ENCODE measurements at places on chromosomes 12 and 14.

- no peak for DNase-seq
Measured at GRCh38 chr12:3810540-3810939, 57.6 kb upstream of the CRACR2A start.

DNA sequence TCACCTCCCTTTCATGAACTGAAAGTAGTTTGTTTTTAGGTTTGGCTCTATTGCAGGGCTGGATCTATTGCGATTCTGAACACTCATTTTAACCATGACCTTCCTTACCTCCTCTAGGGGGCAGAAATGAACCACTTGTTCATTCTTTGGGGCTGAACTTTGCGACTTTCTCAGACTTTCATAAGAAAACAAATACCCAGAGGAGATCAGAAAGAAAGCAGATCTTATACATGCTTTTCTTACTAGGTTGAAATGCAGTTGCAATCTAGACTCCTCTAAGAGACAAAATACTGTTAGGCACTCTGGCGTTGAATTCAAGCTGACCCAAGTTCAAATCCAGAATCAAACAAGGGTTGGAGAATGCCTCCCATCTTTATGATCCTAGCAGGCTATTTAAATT is 32.6 kb upstream of the PLEKHG3 start:
- DNase-seq, result no peak

DNA sequence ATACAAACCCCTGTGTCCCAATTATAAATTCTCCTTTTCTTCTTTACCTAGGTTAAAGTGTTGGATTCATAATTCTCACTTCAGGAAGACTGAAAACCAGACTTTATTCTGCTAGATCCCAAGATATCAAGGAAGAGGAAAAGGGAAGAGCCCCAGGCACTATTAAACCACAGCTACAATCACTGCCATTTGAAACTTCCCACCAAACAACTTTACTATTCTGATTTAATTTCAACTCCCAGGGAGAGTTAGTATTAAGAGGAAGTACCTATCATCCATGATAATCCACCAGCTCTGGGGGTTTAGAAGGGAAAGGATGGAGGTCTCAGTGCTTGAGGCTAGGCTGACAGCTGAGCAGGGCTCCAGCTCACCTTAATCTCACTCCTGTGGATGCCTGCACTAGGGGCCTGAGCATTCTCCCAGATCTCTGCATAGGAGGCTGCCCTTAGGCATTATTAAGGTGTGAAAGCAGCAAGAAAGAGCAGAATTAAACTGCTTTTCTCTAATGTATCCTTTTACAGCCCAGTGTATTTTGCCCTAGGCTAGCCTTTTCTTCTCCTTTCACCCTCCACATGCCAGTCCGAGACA is 52.9 kb downstream of the MYF5 start:
- DNase-seq, result no peak

DNA sequence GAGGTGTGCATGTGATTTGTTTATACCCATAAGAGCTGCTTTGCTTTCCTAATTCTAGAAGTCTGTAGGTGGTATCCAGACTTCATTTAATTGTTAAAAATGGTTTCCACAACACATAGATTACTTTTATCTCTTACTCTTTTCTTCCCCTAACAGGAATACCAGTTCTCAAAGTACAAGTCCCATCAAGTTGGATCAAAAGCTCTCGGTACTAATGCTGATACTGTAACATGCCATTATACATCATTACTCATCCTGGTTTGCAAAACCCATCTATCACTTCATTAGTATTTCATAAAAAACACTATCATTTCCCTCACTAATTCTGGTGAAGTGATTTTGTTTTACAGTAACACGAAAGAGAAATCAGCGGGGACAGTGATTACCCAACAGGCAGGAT is 94.3 kb downstream of the PPP2R5E start:
- DNase-seq, result no peak

- DNase-seq, result no peak
Measured at GRCh38 chr14:71665157-71665556, 267.1 kb upstream of the RGS6 start.

DNA sequence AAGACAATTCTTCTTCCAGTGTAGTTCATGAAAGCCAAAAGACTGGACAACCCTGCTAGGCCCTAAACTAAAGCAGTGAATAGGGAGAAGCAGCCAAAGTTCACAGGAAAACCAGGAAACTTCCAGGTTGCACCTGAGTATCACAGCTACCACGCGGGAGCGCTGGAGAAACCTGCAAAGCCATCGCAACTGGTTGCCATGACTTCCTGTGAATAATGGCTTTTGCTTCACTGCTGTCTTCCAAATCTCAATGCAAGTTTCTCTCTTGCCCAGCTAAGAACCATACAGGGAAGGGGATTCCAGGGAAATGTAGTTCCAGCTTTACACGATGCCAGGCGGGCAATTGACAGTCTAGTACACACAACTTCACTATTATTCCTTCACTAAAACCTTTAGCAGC is 114.1 kb downstream of the GXYLT1 start:
- no peak for DNase-seq

DNA sequence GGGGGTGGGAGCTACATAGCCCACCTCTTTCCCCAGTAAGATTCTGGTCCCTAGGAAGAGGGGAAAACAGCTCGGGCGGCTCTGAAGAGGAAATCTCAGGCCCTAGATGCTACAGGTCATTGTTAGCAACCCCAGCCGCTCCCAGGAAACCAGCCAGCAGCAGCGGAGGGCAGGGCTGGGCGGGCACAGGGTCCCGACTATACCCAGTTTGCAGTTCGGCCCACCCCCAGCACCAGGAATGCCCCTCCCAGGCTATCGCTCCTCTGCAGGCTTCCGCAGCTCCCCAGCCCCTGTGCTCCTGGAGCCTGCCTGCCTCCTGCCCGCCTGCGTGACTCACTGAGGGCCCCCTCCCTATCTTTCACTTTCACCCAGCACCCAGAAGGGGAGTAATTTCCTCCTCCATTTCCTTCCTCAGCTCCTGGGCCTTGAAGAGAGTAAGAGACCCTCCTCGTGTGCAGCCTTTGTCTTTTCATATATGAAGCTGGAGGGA is 27.2 kb upstream of the PNMA1 start:
- peak; percentile 67 for DNase-seq

DNA sequence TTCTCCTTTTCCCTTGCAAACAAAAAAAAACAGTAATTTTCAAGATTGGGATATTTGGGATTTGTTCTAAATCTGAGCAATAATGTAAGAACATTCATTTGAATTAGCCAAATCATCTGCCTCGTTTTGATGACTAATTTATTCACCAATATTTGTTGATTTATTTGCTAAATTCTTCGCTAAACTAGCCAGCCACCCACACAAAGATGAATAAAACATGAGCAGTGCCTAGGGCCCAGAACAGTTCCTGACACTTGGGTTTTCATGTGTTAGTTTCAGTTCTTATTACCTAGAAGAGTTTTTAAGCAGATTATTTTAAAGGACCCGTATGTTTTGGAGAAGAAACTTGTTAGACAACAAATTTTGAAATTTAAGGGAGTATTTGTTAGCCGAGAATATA is 1.4 kb downstream of the ETNK1 start:
- DNase-seq, result peak; percentile 10

- DNase-seq, result no peak
Measured at GRCh38 chr12:113889076-113889475, 77.0 kb downstream of the RBM19 start.

DNA sequence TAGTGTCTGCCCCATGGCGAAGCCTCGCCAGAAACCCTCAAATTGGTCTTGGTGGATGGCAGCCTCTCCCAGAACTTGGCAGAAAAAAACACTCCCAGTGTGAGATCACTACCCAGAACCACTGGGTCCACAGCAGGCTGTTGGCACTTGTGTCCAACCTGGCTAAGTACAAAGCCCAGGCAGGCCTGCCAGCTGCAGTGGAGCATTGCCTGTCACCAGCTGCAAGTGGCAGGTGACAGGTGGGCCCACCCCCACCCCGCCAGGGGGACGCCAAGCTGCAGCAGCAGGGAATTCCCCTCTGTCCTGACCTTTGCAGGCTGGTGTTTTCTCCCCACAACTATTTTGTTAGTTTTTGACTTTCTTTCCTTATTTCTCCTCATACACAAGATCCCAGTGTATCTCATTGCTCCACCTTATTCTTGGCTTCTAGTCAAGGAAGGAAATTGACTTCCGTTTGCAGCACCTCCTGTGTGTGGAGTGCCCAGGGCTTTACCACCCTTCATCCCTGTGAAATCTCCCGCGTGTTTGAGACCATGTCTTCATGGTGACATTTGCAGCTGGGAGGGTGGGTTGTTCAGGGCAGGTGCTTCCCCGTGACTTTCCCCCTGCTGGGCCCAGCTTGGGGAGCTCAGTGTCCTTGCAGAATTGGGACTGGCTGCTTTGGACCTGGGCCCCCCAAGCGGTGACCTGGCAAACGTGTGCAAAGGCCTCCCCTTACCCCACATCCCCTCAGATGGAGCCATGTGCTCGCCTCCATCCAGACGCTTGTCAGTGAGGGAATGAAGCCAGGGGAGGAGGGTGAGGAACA is 73.8 kb upstream of the RIN3 start:
- no peak for DNase-seq

DNA sequence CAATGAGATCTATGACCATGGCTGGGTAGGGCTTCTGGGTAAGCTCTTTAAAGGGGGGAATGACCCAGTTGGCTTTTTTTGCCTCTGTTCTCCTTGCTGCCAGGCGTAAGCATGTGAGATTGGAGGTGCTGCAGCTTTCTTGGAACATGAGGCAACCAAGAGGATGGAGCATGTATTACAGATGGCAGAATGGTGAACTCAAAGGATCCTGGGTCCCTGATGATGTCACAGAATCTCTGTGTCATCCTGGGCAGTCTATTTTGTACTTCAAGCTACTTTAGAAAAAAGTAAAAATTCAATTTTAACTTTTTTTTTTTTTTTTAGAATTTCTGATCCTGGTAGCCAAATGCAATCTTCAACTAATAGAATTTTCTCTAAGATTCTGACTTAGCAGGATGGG is 8.0 kb downstream of the KRT82 start:
- DNase-seq, result no peak

GRCh38 chr14:89681086-89682018 is 264.3 kb upstream of the FOXN3 start:
- peak; percentile 67 for DNase-seq

DNA sequence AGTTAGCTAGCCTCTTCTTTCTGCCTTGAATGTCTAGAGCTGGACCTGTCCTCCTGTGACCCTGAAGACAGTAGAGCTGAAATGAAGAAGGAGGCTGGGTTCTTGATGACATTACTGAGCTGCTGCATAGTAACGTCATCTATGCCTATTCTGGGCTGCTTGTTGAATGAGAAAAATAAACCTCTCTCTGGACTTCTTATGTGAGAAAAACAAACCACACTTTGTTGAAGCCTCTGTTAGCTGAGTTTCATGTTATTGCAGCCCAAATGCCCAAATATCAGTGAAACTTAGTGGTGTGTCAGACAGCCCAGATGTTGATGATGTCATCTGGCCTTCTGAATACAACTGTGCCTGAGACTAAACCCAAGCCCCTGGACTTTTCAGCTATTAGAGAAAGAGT is 67.0 kb upstream of the MAX start:
- DNase-seq, result no peak

DNA sequence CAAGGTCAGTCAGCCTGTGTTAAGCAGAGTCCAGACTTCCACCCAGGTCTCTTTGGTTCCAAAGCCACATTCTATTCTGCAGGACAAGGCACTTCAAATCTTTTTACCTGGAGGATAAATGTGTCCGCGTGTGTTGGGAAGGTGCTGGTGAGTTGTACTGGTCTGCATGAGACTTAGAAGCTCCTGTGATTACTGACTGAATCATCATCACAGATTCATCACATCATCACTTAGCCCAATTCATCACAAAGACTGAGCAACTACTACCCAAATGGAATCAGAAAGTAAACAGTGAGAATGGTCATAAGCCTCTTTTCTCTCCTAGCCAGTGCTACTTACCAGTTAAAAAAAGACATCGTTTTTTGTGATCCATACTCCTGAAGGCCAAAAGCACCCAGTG is 5.3 kb downstream of the SLC15A5 start:
- no peak for DNase-seq

- no peak for DNase-seq
Measured at GRCh38 chr14:69877492-69877891, 1.7 kb upstream of the SMOC1 start.

GRCh38 chr14:38336298-38336697 is 80.4 kb upstream of the CLEC14A start:
- no peak for DNase-seq

- peak; percentile 2 for DNase-seq
Measured at GRCh38 chr14:35932659-35933159, 106.6 kb downstream of the BRMS1L start.

- no peak for DNase-seq
Measured at GRCh38 chr14:26175658-26176057, 422.2 kb downstream of the NOVA1 start.

- DNase-seq, result no peak
Measured at GRCh38 chr14:54253195-54253947, 143.4 kb upstream of the CDKN3 start.

DNA sequence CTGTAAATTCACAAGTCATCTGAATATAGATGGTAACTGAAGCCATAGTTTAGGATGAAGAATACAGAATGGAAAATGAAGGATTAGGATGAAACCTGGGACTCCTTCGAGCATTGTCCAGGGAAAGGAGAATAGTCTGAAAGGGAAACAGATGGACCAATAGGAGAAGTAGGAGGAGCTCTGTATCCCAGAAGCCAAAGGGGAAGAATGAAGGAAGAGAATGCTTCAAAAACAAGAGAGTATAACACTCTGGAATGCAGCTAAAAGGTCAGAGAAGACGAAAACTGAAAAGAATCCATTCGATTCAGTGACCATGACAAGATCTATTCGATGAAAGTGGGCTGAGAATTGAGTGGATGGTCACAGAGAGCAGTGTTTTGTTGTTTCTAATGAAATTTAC is 1.0 kb downstream of the GMFB start:
- DNase-seq, result no peak

GRCh38 chr14:53491256-53491883 is 338.2 kb upstream of the DDHD1 start:
- no peak for DNase-seq

DNA sequence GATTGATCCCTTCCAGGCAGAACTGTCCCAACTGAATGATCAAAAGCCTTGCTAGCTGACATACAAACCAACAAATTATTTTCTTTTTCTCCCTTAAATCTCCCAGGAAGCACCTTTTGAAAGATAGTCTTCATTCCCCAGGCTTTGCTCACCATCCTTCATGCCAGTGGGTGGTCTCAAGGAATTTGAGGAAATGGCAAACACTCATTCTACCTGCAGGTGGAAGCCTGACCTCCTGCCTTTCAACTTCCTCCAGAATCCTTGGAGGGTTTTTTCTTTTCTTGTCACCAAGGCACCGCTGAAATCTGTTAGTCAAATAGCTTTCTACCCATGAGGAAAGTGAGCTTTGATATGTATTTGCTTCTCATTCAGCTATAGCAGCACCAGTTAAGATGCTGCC is 128.5 kb downstream of the WIF1 start:
- no peak for DNase-seq

DNA sequence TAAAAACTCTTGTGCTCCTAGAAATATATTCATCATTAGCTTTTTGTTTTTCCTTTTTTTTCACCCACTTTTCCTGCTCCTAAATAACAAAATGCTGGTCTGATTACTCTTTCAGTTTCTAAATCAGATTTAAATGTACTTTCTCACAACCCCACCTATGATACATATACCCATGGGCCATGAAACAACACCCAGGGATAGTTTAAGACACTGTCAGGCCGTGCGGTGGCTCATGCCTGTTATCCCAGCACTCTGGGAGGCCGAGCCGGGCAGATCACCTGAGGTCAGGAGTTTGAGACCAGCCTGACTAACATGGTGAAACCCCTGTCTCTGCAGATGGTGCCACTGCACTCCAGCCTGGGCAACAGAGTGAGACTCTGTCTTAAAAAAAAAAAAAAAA is 1.6 kb upstream of the NUMB start:
- no peak for DNase-seq

- DNase-seq, result no peak
Measured at GRCh38 chr12:26088998-26089397, 35.8 kb downstream of the BHLHE41 start.

- DNase-seq, result no peak
Measured at GRCh38 chr14:65940056-65940735, 527.7 kb downstream of the FUT8 start.

All from stimulated activated naive CD4-positive, alpha-beta T cell treated with Interleukin-2 at 50 U/mL for 16 hours (primary cell).